ENCODE measurements at places on chromosomes 7 and 10. TPM values are rescaled to one million over a fixed set of nuclear protein-coding genes. Genes with fewer than 3 reads are reported as not detected.

DNA sequence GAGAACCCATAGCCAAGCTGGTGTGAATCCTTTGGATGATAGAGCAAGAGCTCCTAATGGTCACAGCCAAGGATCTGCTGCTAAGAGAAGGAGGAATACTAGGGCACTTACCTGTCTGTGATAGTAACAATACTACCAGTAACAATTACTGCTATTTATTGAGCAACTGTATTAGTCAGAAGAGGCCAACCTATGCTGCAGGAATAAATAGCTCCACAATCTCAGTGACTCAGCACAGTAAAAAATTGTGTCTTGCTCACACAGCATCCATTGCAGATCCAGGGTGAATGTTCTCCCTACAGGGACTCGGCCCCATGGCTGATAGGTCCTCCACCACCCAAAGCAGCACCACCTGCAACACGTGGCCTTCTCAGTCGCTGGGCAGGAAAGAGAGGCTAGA, 257.6 kb upstream of the ZMIZ1 start:
- no peak for DNase-seq

NUDT13 gene
- 1.00 TPM for total RNA-seq

GRCh38 chr10:73968098-73968521, 29.8 kb upstream of the VCL start:
- DNase-seq = no peak

GRK5 gene
- total RNA-seq = 14.4 TPM

CALHM3 gene
- not detected for total RNA-seq

- DNase-seq = no peak
Observed at GRCh38 chr7:159139202-159139601, 5.5 kb downstream of the VIPR2 start.

CYP3A4 gene
- not detected for total RNA-seq

FMC1 gene
- 9.6 TPM for total RNA-seq

INSYN2A gene
- total RNA-seq = 12.6 TPM

- DNase-seq = peak; percentile 74
Observed at GRCh38 chr7:37031571-37032257, 307.4 kb upstream of the AOAH start.

CYP3A7 gene
- total RNA-seq = 0.45 TPM

ZNF775 gene
- total RNA-seq = 8.2 TPM

MLLT10 gene
- 74.9 TPM for total RNA-seq

PTPRN2 gene
- 35.7 TPM for total RNA-seq

MINPP1 gene
- total RNA-seq = 20.8 TPM

DNA sequence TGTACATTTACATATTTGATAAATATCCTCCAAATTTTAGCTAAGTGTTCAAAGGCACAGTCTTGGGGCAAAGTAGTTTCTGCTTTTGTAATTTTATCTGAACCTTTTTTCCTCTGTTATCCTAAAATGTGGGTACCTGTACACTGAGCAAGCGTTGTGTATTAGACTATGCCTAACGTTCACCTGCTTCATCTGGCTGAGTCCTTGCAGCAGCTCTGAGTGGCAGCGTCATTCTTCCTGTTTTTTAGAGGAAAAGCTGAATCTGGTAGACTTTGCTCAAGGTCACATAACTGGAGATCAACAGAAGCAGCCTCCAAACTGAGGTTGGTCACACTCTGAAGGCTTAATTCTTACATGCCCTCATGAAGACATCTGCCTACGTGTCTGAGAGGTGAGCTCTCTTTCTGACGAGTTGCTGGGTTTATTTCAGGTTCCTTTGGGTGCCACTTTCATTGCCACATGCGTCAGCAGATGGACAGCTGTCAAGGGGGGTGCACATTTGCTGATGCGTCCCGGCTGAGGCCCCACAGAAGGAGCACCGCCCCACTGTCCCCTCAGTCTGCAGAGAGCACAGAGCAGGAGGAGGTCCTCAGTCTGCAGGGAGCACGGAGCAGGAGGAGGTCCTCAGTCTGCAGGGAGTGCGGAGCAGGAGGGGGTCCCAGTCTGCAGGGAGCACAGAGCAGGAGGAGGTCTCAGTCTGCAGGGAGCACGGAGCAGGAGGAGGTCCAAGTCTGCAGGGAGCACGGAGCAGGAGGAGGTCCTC, 406.5 kb upstream of the SHH start:
- DNase-seq = no peak

- peak; percentile 81 for DNase-seq
Observed at GRCh38 chr10:72340510-72341261, 14.0 kb downstream of the DNAJB12 start.

DNA sequence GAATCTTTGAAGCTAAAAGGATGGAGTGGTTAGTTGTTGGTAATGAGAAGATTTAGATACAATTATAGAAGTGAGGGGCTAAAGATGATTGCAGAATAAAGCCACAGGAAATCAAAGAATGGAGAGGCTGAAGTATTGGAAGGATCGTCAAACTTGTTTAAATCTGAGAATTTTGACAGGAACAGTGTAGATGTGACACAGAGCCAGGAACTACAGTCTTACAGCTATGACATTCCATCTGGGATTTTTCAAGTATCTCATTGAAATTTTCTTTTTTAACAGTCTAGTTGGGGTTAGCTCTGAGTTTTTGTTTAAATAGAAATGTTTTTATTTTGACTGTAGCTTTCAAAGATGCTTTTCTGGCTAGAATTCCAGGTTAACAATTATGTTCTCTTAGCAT, 181.4 kb downstream of the NRG3 start:
- no peak for DNase-seq

DNA sequence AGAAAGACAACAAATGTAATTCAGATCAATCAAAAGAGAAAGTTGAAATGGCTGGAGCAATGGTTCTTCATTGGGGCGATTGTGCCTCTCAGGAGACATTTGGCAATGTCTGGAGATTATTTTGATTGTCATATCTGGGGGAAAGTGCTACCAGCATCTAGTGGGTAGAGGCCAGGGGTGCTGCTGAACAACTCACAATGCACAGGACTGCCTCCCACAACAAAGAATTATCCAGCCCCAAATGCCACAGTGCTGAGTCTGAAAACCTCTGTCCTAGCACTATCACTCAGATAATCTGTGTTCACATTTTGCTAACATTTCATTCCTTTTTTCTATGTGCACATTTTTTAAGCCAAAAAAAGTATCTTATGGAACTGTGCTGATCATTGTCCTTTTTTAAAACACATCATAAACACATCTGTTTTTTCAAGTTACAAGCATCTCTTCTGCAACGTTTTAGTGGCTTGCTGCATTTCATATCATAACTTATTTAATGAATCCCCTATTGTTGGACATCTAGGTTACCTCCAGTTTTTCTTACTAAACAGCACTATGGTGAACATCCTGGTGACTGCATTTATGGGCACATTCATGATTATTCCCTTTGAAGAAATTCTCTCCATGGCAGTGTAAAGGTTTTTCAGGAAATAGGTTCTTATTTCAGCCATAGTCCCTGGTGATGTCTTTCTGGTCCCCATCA, 114.2 kb downstream of the C10orf105 start:
- no peak for DNase-seq

GRCh38 chr10:36171953-36172940, 530.2 kb upstream of the FZD8 start:
- no peak for DNase-seq

DNA sequence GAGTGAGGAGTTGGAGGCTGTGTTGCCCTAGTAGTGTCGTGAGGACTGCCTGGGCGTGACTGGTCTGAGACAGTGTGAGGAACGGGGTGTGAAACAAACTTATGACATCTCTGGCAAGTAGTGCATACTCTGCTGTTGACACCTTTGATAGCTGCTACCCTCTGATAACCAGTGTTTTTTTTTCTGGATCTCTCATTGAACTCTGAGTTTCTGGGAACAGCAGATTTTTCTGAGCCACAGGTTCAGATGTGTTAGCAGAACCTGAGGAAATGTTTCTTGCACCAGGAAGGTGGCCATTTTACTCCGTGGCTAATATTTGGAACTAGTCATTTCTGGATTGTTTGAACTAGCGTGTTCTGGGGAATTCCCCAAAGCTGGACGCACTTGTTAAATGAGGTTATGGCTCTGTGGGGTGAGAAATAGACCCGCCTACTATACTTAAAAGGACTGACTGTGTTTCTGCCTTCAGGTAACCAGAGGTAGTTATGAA, 52.9 kb downstream of the AUTS2 start:
- no peak for DNase-seq

SORCS3 gene
- total RNA-seq = 14.8 TPM

DNA sequence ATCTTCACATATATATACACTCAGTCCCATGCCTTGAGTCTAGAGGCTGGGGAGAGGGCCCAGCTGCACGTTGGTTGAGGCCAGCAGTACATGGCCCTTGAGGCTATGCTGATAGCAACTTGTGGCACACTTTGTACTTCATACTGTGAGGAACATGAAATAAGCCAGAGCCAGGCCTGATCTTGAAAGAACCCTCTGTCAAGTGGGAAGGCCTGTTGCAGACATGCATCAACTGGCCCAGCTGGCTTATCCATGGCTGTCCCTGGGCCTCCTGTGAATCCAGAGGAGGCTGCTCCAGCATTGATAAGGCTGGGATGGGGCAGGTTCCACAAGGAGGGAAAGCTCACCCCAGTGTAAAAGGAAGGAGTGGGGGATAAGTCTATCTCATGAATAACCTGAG, 140.4 kb downstream of the NRF1 start:
- DNase-seq = no peak

- DNase-seq = no peak
Observed at GRCh38 chr7:94559972-94560371, 50.4 kb downstream of the CASD1 start.

GRCh38 chr10:29670761-29671160, 36.0 kb upstream of the SVIL start:
- no peak for DNase-seq

DNA sequence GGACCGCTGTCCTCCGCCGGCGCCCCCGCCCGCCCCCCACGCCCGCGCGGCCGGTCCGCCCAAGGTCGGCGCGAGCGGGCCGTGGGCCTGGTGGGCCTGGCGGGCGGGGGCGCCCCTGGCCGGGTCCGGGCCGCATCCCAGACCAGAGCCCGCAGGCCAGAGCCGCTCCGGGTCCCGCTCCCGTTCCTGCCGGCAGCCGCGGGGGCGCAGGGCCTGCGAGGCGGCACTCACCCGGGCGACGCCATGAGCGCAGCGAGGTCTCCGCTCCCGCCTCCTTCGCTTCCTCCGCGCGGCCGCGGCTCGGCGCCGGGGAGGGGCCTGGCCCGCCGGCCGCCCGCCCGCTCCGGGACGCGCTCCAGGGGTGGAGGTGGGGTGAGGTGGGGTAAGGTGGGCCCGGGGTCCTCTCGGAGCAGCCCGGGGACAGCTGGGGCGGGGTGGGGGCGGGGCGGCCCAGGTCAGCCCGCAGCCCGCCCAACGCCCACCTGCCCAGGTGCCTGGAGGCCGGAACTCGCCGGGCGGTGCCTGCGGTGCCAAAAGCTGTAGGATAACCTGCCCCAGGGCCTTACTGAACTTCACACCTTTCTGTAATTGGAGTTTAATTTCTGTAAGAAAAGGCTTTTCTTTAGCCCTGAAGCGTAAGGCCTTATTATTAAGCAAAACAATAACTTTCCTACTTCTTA, at the start of gene URGCP:
TSS of gene URGCP (minus strand) at position 266 of the 680 bp plus-strand sequence. CDS start at position 245, 21 bp downstream.
- DNase-seq = peak; percentile 68

MBL2 gene
- not detected for total RNA-seq

DNA sequence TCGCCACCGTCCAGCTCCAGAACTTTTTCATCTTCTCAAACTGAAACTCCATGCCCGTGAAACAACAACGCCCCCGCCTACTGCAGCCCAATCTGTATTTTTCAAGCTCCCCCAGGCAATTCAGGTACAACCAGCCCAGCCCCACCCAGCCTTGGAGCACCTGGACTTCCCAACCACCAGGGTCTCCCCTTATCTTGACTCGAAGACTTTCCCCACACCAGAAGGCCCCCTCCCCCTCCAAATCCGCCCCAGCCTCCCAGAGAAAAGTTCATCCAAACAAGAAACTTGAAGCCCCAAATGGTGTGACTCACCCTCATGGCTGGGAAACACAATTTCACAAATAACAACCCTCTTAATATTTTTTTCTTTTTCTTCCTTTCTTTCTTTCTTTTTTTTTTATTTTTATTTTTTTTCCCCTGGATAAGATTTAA, 10.6 kb downstream of the ZCCHC24 start:
- DNase-seq = no peak

GRCh38 chr7:6430271-6430940, 17.3 kb downstream of the DAGLB start:
- no peak for DNase-seq

DNA sequence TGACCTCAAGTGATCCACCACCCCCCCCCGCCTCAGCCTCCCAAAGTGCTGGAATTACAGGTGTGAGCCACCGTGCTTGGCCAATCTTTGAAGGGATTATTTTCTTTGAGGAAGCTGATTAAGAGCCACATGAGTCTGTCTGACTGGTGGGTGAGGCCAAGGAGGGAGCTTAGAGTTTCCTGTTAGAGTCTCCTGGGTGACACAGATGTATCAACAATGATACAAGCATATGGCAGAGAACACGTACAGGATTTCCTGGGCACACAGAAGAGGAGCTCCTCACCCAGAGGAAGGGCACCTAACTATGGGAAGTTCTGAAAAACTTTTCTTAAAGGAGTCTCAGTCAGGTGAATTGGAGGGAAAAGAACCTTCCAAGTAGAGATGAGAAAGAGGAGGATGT, 69.4 kb downstream of the GOLGA7B start:
- no peak for DNase-seq

GRCh38 chr10:112227331-112227987, 43.9 kb upstream of the GPAM start:
- DNase-seq = no peak

All from cerebellum (tissue), 4 donors.